Stimulated activated CD8-positive, alpha-beta memory T cell treated with anti-CD3 and anti-CD28 coated beads, Interleukin-4, amount 100 ng/mL, for 4 hours (primary cell): ENCODE measurements at places on chromosomes 7 and 10.

DNA sequence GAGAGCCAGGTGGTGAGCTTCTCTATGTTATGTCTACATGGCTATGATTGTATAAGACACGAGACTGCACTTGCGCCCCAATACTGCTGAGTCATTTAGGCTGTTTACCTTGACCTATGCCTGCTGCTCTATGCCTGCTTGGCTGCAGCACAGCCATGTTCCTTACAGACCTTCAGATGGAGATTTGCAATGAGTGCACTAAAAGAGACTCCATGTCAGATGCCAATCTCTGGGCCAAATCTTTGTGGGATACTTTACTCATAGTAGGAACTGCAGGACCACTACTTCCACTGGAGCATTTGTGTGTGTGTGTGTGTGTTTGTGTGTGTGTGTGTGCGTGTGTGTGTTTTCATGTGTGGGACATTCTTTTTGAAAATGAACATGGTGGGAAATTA, 50.0 kb upstream of the KMT2E start:
- DNase-seq = no peak

DNA sequence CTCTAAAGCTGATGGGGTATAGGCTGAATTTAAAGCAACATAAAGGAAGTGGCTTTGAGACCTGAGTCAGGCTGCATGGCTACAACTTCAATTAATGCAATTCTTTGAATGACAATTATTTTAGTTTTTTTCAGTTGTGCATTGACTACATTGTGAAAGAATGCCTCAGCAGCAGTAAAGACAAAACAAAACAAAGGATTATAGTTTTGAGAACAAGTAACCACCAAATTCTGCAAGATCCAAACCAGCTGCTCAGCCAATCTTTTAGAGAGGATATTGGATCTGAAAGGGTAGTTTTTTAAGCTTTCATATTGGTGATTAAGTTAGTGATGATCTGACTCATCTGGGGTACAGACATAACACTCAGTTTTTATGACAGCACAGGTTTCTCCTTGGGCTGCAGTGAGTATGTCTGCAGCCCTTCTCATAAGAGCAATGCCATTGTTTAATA, 40.6 kb upstream of the ABCA13 start:
- no peak for DNase-seq

DNA sequence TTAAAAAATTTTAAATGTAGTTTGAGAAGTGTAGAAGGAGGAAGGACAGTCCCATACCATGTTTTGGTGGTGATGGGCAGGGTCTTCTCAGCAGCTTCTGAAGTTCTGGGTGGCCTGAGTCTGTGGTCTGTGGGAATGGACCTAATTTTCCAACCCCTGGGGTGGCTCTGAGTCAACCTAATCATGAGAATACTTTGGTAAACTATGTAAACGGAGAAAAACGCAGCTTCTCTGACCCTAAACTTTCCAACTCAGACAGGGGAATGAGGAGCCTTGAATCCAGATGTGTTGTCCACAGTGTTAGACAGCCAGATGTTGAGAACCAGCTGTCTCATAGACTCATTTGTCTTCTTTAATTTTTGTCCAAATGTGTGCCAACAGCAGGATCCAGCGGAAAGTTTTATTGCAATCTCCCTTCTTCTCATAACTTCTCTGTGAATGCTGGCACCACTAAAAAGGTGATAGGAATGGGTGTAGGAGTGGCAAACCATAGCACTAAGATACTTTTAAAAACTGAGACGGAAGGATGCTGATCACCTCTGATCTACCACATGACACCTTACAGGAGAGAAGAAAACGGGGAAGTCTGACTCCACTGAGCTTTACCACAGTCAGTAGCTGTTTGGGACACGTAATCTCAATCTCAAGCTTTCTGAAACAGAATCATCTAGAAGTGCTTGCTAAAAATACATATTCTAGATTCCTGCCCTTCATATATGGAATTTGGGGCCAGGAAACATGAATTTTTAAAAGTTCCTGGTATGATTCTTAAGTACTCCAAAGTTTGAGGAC, 90.5 kb upstream of the PHYHIPL start:
- no peak for DNase-seq

DNA sequence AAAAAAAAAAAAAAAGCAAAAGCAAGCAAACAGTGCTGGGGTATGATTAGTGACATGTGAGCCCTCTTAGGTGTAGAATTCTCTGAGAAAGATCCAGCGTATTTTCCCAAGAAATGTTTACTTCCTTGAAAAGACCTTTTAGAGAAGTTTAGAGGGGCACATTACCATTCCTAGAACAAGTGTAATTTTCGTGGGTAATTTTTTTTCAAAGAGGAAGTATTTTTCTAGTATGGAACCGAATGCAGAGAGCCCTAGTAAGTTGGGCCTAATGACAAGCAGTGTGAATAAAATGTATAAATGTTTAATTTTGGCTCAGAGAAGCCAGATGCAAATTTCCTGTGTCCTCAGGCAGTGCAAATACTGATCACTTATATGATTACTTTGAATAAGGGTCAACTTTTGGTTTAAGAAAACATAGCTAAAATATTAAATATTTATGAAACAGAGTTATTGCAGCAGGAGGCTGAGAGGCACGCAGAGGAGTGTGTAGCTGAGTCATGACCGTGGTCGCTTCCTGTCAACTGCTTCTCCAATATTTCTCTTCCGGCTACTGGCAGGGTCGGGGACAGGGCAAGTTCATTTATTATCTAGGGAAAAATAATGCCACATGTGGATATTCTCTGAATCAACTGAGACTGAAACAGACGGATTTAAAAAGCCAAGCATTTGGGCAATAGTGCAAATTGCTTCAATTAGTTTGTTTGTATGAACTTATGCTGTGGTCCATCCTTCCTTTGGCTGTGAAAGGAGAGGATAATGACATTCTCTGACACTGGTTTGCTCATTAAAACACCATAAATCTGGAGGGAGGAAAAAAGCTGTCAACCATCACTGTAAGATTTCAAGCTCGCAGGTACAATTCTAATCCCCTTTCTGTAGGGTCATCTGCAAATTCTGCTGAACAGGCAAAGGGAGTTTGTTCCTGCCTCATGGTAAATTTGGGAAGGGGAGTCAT, 495.2 kb downstream of the GLRX3 start:
- no peak for DNase-seq

- DNase-seq = no peak
These were observed 780 bp downstream of the ALDH18A1 start for GRCh38 chr10:95655571-95656290.

- no peak for DNase-seq
These were observed 30.6 kb downstream of the SUFU start for GRCh38 chr10:102534333-102534732.

DNA sequence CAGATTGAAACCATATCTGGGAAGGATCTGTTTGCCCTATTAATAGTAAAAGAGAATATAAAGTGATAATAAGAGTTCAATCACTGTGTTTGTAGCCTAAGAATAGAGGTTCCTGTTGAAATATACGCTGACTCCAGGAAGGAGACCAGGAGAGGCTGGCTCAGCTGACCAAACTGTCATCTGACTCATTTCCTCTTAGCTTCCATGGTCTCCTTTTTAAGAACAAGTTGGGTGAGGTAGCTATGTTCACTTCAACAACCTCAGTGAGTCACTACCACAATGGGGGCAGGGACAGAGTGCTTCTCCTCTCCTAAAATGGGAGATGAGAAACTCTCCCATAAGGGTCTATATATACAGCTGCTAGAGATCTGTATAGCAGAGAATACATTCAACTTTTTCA, 543.3 kb downstream of the CALN1 start:
- no peak for DNase-seq

DNA sequence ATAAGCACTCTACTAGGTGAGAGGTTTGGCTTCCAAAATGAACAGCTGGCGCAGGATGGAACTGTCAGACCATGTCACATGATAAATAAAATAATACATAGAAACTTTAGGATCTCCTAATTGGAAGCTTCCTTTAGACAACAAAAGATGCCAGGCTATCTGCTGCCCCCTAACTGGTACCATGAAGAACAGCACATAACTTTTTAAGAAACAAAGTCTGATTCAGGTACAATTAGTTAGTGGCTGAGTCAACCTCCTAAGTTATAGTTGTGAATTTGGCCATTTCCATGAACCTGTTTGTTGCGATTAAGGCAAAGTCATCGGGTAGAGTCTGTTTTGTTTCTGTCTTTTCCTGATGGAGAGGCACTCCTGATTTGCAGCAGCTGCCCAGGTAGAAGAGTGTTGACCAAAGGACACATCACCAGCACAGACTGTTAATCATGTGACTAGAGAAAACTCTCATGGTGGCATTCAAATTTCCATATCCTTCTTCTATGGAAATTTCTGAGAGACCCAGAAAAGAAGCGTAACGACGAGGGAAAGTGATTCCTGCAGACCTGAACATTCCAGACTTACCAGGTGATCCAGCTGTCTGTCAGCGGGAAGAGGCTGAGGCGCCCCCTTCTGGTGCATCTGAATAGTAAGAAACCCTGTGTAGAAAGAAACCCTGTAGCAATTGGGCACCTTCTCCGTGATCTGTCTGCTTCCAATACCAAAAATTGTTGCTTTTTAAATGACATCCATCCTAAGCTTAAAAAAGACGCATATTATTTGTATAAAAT, 8.6 kb upstream of the INHBA start:
- no peak for DNase-seq

GRCh38 chr7:4123346-4123745, 558.7 kb upstream of the FOXK1 start:
- no peak for DNase-seq

DNA sequence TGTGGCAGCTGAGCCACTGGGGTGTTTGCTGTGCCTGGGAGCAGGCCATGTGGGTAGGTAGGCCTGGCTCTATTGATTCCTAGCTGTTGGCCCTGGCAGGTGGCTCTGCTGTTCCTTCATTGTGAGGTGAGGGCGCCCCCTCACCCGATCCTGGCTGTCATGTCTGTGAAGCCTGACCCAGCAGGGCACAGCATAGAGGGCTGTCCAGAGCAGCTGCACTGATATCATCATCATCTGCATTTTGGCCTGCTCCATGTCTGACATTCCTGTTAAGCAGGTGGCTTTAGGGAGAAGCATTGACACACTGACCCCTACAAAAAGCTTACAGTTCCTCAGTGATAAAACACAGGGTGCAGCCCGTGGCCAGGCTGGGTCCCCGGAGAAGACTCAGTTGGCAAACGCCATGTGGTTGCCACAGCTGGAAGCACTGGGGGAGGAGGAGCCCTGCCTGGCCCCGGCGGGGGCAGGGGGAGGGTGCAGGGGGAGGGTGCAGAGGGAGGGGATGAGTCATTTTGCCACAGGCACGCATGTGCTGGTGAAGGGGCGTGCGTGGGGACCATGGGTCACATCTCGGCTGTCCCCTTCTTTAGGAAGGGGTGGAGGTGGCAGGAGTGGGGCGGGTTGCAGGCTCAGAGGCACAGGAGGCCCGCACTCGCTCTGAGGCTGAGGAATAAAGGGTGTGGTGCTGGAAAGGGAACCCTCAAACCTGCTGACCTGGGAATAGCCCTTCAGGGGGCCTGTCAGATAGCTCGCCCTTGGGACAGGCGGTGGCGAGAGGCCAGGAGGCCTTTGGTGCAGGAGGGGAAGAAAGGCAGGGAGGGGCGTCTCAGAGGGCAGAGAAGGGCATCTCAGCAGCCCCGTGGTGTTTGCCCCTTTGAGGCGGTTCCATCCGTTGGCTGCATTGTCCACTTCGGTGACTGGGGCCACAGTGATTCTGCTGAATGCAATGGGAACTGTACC, 31.6 kb downstream of the IKZF1 start:
- DNase-seq = peak; percentile 87

- no peak for DNase-seq
These were observed 106.3 kb downstream of the NKX6-2 start for GRCh38 chr10:132679640-132680039.

- DNase-seq = no peak
These were observed 2.2 kb upstream of the ELN start for GRCh38 chr7:74025730-74026129.

DNA sequence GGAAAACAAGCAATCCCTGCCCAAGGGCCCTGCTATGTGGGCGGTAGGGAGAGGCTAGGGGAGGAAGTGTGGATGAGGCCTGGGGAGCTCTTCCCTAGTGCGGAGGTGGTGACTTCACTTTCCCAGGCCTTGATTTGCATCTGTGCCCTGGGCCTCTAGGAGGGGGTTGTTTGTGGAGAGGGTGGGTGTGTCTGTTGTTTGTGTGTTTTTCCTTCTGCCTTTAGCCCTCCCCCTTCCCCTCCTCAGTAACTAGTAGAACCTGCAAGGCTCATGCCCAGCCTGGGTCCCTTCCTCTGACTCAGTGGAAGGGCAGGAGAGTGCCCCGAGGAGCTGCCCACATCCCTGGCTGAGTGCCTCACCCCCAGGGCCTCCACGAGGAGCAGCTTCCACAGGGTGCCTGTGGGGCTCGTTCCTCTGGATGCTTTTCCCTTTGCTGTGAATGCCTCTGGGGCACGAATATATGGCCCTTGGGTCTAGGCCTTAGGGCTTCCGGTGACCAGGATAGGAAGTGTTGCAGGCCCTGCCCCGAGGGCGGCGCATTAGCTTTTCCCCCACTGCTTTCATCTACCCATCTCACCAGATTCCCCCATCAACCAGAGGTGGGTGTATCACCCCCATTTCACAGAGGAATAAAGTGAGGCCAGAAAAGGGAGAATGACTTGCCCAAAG, 89.4 kb upstream of the DUSP5 start:
- no peak for DNase-seq

- no peak for DNase-seq
These were observed 117.3 kb downstream of the FAM53B start for GRCh38 chr10:124626759-124627380.

GRCh38 chr7:63047061-63047460, 951.6 kb upstream of the ZNF722 start:
- DNase-seq = no peak

DNA sequence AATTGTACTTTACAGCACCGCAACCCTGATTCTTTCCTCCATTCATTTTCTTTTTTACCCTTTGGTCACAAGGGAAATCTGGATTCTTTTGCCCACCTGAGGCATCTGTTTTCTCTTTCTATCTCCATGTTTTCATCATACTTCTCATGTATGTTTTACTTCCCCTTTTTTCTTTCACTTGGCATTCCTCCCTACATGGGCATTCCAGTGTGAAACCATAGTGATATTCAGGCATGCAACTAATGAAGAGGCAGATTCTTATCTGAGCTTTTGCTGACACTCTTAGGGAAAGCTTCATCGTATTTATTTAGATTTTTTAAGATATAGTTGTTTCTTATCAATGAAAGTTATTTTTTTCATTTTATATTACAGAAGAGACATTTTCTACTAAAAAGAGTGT, 405.2 kb upstream of the TEX47 start:
- no peak for DNase-seq

DNA sequence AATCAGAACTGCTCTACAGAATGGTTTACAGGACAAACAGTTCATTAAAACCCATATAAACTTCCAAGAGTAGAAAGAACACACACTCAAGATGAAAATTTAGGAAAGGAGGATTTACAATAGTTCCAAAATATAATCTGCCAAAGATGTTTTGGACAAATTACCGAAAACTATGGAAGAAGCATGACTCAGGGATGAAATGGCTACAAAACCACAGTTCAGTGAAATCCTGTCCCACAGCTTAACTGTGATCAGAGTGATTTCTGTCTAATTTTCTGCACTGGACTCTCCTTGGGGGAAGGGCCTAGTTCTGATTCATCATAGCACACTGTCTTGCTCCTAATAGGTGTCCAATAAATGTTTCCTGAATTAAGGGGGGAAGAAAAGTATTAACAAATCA, 82.2 kb downstream of the HIPK2 start:
- DNase-seq = no peak
